ENCODE measurements at places on chromosomes 6 and 20.

DNA sequence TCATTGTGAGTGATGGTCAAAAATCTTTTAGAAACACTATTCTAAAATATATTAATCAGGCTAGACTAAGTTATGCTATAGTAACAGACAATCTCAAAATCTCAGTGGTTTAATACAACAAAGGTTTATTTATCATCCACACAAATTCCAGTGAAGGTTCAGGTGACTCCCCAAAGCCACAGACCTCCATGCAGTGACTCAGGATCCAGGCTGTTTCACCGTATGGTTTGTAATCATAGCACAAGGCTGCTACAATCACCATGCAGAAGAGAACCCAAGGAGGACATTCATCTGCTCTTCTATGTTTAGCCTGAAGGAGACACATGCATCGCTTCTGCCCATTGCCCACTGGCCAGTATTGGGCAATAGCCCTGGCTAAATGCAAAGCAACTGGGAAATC lies 46.2 kb downstream of the BFSP1 start:
- no peak for DNase-seq

GRCh38 chr6:138349891-138350290 lies 27.8 kb upstream of the SMIM28 start:
- no peak for DNase-seq

DNA sequence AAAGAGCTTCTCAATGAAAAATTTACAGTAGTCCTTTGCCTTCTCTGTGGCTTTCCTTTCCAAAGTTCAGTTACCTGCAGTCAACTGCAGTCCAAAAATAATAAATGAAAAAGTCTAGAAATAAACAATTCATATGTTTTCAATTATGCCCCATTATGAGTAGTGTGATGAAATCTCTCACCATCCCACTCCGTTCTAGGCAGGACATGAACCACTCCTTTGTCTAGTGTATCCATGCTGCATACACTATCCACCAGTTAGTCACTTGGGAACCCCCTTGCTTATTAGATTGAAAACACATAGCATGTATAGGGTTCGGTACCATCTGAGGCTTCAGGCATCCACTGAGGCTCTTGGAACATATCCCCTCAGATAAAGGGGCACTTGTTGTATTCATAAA lies 80.6 kb upstream of the EYA4 start:
- no peak for DNase-seq

DNA sequence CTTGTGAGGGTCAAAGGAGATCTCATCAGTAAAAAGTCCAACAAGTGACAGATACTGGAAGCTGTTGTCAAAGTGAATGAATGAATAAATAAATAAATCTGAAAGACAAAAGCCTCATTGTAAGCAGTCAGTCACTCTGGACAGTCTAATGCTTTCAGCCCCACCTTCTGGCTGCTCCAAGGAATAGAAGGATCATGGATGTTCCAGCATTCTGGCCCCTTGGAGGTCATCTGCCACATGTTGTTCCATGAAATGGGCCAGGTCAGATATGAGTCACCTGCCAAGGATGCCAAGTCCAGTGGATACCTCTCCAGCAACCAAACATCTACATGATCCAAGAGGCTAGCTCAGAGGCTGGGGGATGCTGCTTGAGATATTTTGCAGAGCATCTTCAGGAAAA lies 185.6 kb downstream of the BMP7 start:
- no peak for DNase-seq

DNA sequence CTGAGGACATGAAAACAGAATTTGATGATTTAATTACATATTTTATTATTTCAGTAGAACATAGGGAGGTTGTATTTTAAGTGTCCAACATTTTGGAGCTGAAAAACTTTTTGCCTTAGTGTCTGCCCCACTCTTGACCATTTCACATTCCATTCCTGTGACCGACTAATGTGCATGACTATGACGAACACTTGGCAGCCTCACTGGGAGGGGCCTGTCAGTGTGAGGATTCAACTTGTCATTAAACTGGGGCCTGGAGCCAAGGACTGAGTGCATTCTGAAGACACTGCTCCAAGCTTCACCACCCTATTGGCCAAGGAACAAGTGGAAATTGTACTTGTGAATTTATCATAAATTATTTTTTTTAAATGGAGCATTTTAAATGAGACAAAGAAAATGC lies 661.3 kb downstream of the BCKDHB start:
- peak; percentile 65 for DNase-seq
